ENCODE measurements at places on chromosomes 2 and 18.

GRCh38 chr18:72201032-72201431 lies 343.1 kb downstream of the CBLN2 start:
- no peak for DNase-seq

DNA sequence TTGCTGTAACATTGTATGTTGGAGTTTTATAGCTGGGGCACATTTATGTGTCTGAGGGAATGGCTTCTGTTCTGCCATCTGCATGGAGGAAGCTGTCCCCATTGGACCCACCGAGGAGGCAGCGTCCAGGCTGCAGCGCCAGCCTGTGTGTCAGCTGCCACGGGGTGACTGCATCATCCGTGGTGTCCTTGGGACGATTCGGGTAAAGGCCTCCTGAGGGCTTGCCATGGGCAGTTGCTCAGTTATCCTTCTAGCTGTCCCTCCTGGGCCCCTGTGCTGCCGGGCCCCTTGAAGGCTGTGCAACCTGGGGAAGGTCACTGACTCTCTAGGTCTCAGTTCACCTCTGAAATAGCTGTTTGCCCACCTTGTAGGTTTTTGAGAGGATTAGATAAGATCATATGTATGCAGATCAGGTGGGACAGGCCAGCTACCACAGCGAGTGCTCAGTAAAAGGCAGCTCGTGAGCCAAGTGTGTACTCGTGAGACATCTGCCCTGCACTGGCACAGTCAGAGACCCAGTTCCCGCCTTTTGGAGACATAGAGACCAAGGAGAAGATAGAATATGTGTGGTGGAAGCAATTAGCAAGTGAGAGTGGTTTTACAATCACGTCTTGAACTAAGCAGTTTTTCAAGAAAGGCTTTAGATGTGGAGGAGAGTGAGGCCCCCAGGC lies 10.6 kb downstream of the LDLRAD4 start:
- DNase-seq, result no peak

DNA sequence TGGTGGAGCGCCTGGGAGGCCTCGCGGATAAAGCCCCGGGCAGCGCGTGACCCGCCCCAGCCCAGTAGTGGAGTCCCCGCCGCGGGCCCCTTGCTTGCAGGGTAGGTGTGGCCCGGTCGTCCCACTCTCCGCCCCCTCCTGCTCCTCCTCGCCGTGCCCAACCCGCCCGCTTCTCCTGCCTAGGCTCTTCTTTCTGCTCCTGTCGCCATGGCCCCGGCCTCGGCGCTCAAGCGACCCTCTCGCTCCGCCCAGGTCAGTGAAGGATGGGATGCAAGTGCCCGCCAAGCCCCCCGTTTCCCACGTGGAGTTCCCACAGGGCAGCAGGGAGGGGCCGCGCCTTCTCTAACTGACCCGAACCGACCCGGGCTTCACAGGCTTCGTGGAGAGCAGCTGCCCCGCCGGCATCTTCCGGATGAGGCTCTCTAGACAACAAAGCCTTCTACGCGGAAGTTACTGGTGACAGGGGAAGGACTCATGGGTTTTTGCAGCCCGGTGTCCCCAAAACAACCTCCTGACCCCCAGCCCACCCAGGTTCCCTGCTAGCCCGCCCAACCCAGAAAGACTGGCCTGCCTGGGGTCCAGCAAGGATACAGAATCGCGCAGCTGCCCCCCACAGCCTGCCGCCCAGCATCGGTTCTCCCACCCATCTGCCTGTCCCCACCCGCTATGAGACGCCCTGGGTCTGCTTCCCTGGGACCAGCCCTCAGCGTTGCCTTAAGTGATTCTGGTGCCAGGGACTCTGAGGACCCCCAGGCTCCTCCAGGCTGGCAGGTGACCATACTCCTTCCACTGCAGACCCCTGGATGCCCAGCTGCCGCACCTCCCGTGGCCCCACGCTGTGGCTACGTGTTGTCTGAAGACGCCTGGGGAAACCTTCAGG lies 32.8 kb downstream of the TTC32 start:
- peak; percentile 56 for DNase-seq

GRCh38 chr2:134675314-134675713 lies 43.5 kb downstream of the TMEM163 start:
- no peak for DNase-seq
